ENCODE measurements at places on chromosomes 16 and 17.

GRCh38 chr17:10631048-10631700 lies 25.9 kb downstream of the MYH3 start:
- H3K4me3 ChIP-seq, result no peak overlapping the region
- no peak overlapping the region for H3K27ac ChIP-seq
- no peaks in the 10 kb centered on the region for H3K36me3 ChIP-seq

GRCh38 chr16:53372992-53373871 lies 61.0 kb upstream of the RBL2 start:
- no peak overlapping the region for H3K27ac ChIP-seq
- H3K27me3 ChIP-seq, result peaks cover 31% of the 10 kb centered on the region
- H3K4me3 ChIP-seq, result peak overlapping the region; percentile 17
- no peaks in the 10 kb centered on the region for H3K4me1 ChIP-seq
- no peaks in the 10 kb centered on the region for H3K36me3 ChIP-seq
- DNase-seq, result no peak

DNA sequence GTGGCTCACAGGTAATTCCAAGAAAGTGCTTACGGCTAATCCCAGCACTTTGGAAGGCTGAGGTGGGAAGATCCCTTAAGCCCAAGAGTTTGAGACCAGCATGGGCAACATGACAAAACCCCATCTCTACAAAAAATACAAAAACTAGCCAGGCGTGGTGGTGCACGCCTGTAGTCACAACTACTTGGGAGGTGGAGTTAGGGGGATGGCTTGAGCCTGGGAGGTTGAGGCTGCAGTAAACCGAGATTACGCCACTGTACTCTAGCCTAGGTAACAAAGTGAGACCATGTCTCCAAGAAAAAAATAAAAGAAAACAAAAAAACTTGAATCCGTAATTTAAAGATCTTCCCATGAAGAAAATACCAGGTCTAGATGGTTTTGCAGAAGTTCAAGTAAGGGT lies 5.0 kb downstream of the ICAM2 start:
- H3K36me3 ChIP-seq, result no peaks in the 10 kb centered on the region
- no peak overlapping the region for H3K4me3 ChIP-seq
- no peak overlapping the region for H3K27ac ChIP-seq

DNA sequence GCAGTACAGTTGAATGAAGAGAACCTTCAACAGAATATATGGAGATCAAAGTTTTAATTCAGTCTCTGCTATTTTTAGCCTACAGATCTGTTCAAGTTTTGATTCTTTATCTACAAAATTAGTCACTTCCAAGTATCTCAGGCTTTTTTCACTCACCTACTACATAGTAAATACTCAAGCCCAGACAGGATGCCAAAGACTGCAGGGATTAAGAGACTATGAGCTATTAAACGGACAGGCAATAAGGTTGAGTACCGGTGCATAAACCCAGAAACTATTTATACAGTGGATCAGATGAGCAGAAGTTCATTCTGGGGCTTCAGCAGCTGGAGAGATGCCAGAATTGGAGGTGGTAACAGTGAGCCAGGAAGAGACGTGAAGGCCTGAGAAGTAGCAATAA lies 18.7 kb upstream of the OR3A1 start:
- H3K27ac ChIP-seq, result no peak overlapping the region
- H3K27me3 ChIP-seq, result no peaks in the 10 kb centered on the region
- H3K36me3 ChIP-seq, result no peaks in the 10 kb centered on the region
- no peak overlapping the region for H3K4me3 ChIP-seq

GRCh38 chr17:1137465-1137894 lies 42.3 kb downstream of the ABR start:
- no peak overlapping the region for H3K27ac ChIP-seq
- no peak overlapping the region for H3K4me3 ChIP-seq
- DNase-seq, result peak; percentile 22
- peaks cover 15% of the 10 kb centered on the region for H3K4me1 ChIP-seq
- peaks cover 2% of the 10 kb centered on the region for H3K27me3 ChIP-seq

DNA sequence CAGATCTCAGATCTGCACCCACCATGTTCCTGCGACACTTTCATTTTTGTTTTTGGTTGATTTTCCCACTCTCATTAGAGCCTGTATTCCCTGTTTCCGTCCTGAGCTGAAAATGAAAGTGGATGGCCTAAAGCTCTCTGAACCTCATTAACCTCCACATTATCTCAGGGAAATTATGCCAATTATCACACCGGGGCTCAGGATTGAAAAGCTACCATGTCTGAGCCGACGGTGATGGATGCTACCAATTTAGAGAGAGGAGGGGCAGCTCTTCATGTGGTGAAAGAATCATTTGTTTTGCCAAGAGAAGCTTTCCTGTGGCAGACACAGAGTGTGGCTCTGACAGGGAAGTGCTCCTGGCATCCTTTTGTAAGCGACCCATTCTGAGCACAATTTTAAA lies 410.4 kb upstream of the CDH11 start:
- peak overlapping the region; percentile 38 for H3K4me3 ChIP-seq
- H3K4me1 ChIP-seq, result peaks cover 15% of the 10 kb centered on the region
- no peak for DNase-seq
- H3K27me3 ChIP-seq, result no peaks in the 10 kb centered on the region
- H3K36me3 ChIP-seq, result no peaks in the 10 kb centered on the region

- no peaks in the 10 kb centered on the region for H3K36me3 ChIP-seq
- H3K4me1 ChIP-seq, result no peaks in the 10 kb centered on the region
- no peak for DNase-seq
- peaks cover 40% of the 10 kb centered on the region for H3K27me3 ChIP-seq
Measured at GRCh38 chr17:76246080-76247066, 6.1 kb upstream of the RNF157 start.

GRCh38 chr16:78364556-78364880 lies 265.1 kb downstream of the WWOX start:
- no peaks in the 10 kb centered on the region for H3K4me1 ChIP-seq
- no peaks in the 10 kb centered on the region for H3K27me3 ChIP-seq
- no peaks in the 10 kb centered on the region for H3K36me3 ChIP-seq
- no peak overlapping the region for H3K27ac ChIP-seq
- no peak overlapping the region for H3K4me3 ChIP-seq

GRCh38 chr17:76527430-76528111 lies 9.9 kb downstream of the CYGB start:
- H3K27ac ChIP-seq, result no peak overlapping the region
- no peaks in the 10 kb centered on the region for H3K27me3 ChIP-seq
- DNase-seq, result peak; percentile 83
- peak overlapping the region; percentile 12 for H3K4me3 ChIP-seq
- no peaks in the 10 kb centered on the region for H3K36me3 ChIP-seq
- H3K4me1 ChIP-seq, result peaks cover 50% of the 10 kb centered on the region

GRCh38 chr17:57945996-57946797 lies 9.0 kb downstream of the CUEDC1 start:
- no peaks in the 10 kb centered on the region for H3K27me3 ChIP-seq
- no peaks in the 10 kb centered on the region for H3K36me3 ChIP-seq
- peak overlapping the region; percentile 83 for H3K27ac ChIP-seq
- peak; percentile 55 for DNase-seq
- peaks cover 56% of the 10 kb centered on the region for H3K4me1 ChIP-seq

DNA sequence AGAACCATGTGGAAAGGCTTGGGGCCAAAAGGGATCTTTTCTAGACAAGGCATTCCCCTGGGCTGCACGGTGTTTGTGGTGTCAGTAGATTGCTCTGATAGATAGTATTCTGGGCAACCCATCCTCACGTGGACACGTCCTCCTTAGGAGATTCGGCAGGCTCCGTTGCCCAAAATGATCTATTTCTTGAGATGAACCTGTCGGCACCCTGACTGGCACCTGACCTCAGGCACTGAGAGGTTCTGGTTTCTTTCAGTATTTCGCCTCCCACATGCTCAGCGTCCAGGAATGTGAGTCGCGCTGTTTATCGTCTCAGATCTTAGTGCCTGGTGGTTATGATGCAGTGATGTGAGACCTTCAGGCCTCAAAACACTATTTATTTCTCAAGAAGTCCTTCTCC lies 89.7 kb downstream of the MARCHF10 start:
- peaks cover 19% of the 10 kb centered on the region for H3K4me1 ChIP-seq
- H3K27ac ChIP-seq, result no peak overlapping the region
- H3K36me3 ChIP-seq, result no peaks in the 10 kb centered on the region

GRCh38 chr16:1469693-1470201 lies 5.1 kb downstream of the CLCN7 start:
- H3K27ac ChIP-seq, result no peak overlapping the region
- DNase-seq, result no peak
- no peaks in the 10 kb centered on the region for H3K36me3 ChIP-seq
- H3K4me3 ChIP-seq, result no peak overlapping the region
- H3K27me3 ChIP-seq, result no peaks in the 10 kb centered on the region

GRCh38 chr17:27413792-27414191 lies 42.5 kb upstream of the KSR1 start:
- H3K27ac ChIP-seq, result no peak overlapping the region
- no peak for DNase-seq
- H3K36me3 ChIP-seq, result no peaks in the 10 kb centered on the region
- H3K27me3 ChIP-seq, result peaks cover 2% of the 10 kb centered on the region

- H3K4me3 ChIP-seq, result no peak overlapping the region
- H3K4me1 ChIP-seq, result no peaks in the 10 kb centered on the region
- no peak overlapping the region for H3K27ac ChIP-seq
- H3K36me3 ChIP-seq, result no peaks in the 10 kb centered on the region
- H3K27me3 ChIP-seq, result no peaks in the 10 kb centered on the region
Measured at GRCh38 chr16:13359835-13360234, 458.4 kb downstream of the SHISA9 start.

GRCh38 chr16:82157836-82158235 lies 12.2 kb downstream of the MPHOSPH6 start:
- peaks cover 11% of the 10 kb centered on the region for H3K36me3 ChIP-seq
- H3K27me3 ChIP-seq, result no peaks in the 10 kb centered on the region
- no peaks in the 10 kb centered on the region for H3K4me1 ChIP-seq
- DNase-seq, result no peak
- no peak overlapping the region for H3K27ac ChIP-seq

DNA sequence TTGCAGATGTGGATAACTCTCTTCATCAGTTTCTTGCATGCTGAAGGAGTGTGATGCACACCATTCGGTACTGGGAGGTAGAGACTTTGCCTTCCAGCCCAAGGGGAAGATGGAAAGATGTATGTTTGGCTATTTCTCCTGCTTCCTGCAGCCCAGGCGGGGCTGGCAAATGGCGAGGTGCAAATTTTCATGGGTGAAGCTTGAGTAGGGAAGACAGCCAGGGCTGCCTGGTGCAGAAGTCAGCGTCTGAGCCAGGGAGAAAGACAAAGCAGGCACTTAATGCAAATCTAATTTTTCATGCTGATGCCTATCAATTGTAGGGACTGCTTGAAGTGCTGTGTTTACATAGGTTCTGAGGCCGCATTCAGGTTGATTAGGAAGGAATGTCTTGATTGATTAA lies 384.7 kb upstream of the EEF2KMT start:
- no peaks in the 10 kb centered on the region for H3K4me1 ChIP-seq
- no peaks in the 10 kb centered on the region for H3K36me3 ChIP-seq
- H3K27me3 ChIP-seq, result no peaks in the 10 kb centered on the region
- no peak overlapping the region for H3K4me3 ChIP-seq
- no peak overlapping the region for H3K27ac ChIP-seq
- DNase-seq, result no peak

- no peak for DNase-seq
- no peaks in the 10 kb centered on the region for H3K27me3 ChIP-seq
- peaks cover 11% of the 10 kb centered on the region for H3K36me3 ChIP-seq
Measured at GRCh38 chr16:56369202-56369601, 56.1 kb downstream of the AMFR start.

DNA sequence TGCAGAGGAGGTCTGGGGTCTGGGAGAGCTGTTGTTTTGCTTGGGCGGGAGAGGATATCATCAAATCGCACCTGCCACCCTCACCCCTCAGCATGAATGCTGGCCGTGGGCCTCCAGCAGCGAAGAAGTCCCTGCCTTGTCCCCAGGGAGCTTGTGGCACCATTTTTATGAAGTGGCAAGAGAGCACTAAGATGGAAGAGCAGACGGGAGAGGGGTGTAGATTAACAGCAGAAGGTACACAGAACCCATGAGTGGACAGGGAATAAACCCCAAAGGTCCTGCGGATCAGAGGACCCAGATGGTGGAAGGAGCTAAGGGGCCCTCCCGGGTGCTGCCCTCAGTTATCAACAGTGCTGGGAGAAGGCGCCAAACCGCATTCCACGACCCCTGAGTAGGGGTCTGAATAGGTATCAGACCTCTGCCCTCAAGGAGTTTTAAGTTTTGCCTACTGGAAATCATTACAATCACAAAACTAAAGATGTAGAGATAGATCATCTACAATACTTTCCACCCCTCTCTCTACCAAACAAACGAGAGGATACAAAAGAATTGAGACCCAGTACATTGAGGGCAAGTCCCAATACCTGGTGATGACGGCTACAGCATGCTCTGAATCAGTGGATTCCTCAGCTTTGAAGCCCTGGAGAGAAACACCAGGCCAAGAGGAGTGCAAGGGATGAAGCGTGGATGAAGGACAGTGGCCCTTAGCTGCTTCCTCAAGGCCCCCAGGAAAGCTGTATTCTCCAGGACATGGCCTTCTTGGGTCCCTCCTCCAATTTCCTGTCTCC lies 60.2 kb downstream of the CCDC182 start:
- no peak overlapping the region for H3K27ac ChIP-seq
- H3K4me1 ChIP-seq, result no peaks in the 10 kb centered on the region
- no peak for DNase-seq

GRCh38 chr16:67441907-67442306 lies 11.0 kb downstream of the HSD11B2 start:
- H3K4me3 ChIP-seq, result no peak overlapping the region
- H3K27me3 ChIP-seq, result no peaks in the 10 kb centered on the region
- H3K27ac ChIP-seq, result no peak overlapping the region

- peaks cover 8% of the 10 kb centered on the region for H3K4me1 ChIP-seq
- peaks cover 71% of the 10 kb centered on the region for H3K27me3 ChIP-seq
- H3K4me3 ChIP-seq, result peak overlapping the region; percentile 39
Measured at GRCh38 chr17:49495842-49496182, 719 bp downstream of the NGFR start.

- H3K36me3 ChIP-seq, result peaks cover 4% of the 10 kb centered on the region
- peak overlapping the region; percentile 59 for H3K27ac ChIP-seq
- H3K27me3 ChIP-seq, result peaks cover 7% of the 10 kb centered on the region
- DNase-seq, result no peak
- peaks cover 26% of the 10 kb centered on the region for H3K4me1 ChIP-seq
- H3K4me3 ChIP-seq, result peak overlapping the region; percentile 78
Measured at GRCh38 chr16:17470182-17470907, 415 bp downstream of the XYLT1 start.

- no peaks in the 10 kb centered on the region for H3K27me3 ChIP-seq
- H3K4me3 ChIP-seq, result no peak overlapping the region
- DNase-seq, result no peak
- H3K27ac ChIP-seq, result no peak overlapping the region
Measured at GRCh38 chr17:57687642-57688041, 57.5 kb downstream of the CCDC182 start.

Data from astrocyte (in vitro differentiated cells and primary cell).